Activated T-cell treated with anti-CD3 and anti-CD28 coated beads for 4 hours (primary cell): ENCODE measurements at places on chromosomes 5 and 9.

DNA sequence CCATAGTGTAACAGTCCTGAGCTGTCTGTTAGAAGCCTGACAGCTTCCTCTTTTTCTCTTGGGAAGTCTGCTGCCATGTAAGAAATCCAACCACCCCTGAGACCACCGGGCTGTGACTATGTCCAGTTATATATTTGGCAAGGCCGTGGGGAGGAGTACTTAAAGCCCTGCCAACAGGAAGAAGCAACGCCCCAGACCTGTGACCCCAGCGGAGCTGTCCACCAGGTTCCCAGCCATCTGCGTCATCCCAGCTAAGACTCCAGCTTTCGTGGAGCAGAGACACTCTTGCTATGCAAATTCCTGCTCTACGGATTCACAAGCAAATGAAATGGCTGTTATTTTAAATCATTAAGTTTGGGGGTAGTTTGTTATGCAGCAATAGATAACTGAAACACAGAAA is 417.3 kb downstream of the TLE4 start:
- DNase-seq, result no peak

- no peak for DNase-seq
Observed at GRCh38 chr5:158849219-158849791, 250.4 kb downstream of the EBF1 start.

GRCh38 chr5:133129289-133129688 is 77.5 kb downstream of the HSPA4 start:
- DNase-seq, result no peak

DNA sequence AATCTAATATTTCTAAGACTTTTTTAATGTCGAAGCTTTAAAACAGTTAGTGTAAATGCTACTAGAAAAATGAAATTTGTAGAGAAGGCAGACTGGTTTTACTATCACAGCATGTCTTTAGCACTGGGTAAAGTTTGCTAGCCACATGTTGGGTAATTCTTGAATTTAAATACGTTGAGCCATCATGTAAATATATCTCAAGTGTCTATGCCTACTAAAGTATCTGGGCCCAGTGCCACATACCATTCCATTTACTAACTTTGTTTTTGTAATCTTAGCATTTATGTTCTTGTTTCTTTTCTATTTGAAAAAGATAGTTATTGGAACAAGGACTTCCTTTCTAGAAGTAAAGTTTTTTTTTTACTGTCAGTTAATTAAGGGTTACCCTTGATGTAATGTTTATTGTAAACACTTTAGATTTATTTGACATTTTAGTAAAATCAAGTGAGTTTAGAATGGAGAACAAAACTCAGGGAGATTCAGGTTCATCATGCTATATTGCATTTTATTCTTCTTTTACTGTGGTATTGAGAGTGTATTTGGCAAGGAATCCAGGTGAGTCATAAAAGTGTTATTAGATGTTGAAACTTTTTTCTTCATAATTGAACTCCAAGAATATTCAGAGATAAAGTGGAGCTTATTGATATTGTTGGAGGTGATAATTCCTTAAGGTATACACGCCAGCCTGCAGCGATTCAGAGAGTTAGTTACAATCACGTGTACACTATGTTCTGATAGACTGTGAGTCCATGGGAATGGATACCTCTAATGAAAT is 182.4 kb downstream of the CCDC171 start:
- DNase-seq, result no peak

GRCh38 chr9:70061776-70062175 is 18.1 kb downstream of the MAMDC2 start:
- DNase-seq, result no peak

DNA sequence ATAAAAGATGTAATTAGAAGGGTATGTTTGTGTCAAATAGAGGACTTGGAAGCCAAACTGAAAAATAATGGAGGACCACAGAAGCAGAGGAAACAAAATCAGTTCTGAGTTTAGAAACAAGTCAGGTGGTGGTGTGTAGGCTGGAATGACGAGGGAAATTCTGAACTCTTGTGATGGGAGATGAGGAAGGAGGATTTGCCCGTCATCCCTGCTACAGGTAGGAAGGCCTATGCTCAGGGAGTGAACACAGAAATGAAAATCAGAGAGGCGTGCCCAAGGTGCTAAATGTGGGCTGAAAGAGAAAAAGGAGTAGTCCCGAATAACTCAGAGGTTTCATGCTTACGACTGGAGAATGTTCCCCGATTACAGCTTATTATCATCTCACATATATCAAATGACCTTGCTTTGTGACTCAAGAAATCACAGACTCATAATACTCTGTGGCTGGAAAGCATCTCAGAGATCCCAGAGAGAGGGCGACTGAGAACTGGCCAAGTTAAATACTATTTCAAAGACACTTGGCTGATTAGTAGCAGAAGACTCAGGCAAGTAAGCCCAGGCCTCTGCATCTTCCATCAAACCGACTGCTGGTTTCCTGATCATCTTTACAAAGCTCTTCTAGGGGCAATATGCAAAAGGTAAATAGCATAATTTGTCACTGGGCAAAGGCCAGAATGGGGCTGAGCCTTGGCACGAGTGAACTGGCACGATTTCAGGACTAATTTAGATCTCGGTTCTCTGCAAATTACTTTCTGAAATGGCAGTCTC is 126.0 kb downstream of the SUSD1 start:
- DNase-seq, result no peak

DNA sequence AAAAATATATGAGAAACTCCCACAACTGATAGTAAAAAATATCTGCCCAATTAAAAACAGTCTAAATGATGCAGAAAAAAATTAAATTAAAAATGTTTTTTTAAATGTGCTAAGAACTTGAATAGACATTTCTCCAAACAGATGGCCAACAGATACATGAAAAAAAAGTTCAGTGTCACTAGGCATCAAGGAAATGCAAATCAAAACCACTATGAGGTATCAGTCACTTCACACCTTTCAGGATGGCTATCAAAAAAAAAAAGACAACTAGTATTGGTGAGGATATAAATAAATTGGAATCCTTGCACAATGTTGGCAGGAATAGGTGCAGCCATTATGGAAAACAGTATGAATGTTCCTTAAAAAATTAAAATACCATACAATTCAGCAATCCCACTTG is 16.6 kb downstream of the ZNF131 start:
- no peak for DNase-seq

DNA sequence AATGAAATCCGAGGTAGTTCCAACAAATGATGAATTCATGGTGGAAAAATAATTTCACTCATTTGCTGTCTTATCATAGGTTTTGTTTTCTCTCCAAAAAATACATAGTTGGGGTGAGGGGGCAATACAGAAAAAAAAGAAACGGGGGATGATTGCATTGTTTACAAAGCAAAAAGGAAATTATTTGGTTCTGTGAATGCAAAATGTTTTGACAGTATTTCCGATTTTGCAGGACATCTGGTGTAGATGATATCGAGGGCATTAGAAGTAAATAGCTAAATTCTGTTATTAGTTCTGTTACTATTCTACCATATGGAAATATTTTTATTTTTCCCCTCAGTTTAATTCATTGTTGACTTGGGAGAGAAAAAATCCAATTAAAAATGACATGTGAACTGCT is 201.7 kb downstream of the MARCHF11 start:
- DNase-seq, result no peak

- no peak for DNase-seq
Observed at GRCh38 chr9:127203681-127204327, 60.8 kb upstream of the GARNL3 start.

DNA sequence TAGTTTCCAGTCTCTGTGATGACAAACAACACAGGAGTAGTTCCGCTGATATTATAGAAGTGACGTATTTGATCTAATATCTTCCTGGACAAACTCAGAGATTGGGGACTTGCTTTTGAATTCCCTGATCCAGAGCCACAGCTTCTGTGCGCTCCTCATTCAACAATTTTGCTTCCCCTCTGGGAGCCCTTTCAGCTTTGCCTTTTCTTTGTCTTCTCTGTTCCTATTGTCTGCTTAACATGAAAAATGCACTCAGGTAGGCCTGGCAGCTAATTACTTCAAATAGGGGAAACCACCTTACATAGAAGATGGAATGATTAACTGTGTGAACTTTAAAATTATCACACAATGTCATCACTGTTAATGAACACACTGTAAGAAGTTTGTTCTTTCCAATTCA is 192.9 kb downstream of the EPB41L4A start:
- no peak for DNase-seq

- DNase-seq, result no peak
Observed at GRCh38 chr5:10235350-10235749, 14.3 kb downstream of the ATPSCKMT start.

DNA sequence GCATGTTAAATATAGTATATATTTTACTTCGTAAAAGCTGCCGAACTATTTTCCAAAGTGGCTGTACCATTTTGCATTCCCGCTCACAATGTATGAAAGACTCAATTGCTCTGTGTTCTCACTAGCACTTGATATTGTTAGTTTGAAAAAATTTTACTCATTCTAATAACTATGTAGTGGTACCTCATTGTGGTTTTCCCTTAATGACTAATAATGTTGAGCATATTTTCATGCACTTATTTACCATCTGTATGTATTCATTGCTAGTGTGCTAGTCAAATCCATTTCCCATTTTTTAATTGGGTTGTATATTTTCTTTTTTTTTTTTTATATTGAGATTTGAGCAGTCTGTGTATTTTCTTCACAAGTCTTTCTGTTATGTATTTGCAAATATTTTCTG is 58.4 kb downstream of the RANBP17 start:
- no peak for DNase-seq

- no peak for DNase-seq
Observed at GRCh38 chr5:33635582-33635981, 194.8 kb downstream of the TARS1 start.

DNA sequence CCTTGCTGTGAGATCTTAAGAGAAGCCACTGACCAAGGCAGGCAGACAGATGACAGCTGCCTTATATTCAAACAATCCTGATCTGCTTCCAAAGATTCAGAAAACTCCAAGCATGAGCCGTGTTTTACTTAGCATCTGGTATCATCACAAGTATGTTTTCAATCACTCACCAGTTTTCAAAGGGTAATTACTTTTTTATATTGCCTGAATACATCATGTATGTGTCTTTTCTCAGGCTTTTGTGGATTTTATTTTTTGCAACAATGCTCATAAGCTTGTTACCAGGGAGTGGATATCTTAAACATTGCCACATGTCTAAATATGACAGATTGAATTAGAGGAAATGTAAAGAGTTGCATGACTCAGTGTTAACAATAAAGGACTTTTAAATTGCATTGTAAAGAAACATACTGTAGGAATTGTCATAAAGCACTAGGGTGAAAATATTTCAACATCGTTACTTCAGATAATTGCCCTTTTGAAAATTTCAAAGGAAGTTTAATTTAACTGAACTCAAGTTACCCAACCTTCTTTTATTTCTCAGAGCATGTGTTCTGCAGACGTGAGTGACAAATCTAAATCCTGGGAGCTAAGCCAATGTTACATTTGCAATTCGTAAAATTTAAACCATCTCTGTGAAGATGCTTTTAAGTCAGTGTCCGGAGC is 326.1 kb downstream of the PLK2 start:
- no peak for DNase-seq

GRCh38 chr5:101543780-101544179 is 640.7 kb upstream of the ST8SIA4 start:
- DNase-seq, result no peak

GRCh38 chr9:131465401-131465800 is 37.3 kb upstream of the POMT1 start:
- DNase-seq, result no peak

DNA sequence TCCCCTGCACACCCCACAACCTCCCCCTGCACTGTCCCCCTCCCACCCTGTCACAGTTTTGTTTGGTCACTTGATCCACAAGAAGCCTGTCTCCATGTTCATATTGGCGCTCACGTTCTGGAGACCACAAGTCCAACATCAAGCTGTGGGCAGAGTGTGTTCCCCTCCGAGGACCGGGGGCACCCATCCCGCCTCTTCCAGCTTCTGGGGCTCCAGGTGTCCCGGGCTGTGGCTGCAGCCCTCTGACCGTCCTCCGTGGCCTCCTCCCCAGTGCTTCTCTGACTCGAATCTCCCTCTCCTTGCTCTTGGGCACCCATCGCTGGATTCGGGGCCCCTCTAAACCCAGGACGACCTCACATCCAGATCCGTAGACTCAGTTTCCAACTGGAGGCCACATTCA is 49.2 kb downstream of the PLEKHG4B start:
- DNase-seq, result no peak

DNA sequence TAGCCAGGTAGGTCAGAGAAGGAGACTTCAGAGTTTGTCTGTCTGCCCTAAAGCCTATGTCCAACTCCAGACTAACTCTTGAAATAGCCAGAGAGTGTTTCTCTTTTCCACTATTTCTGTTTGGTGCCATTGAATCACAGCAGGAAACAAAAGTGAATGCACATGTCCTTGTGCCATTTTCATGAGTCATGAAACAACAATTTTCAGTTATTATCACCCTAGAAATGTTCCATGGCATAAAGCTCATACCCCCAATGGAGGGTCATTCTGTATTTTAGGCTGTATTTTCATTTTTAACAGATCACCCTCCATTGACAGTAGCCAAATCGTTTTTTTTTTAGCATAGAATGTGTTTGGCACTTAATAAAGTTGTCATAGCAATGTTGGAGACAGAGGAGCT is 124.7 kb downstream of the PAPPA start:
- no peak for DNase-seq

GRCh38 chr9:73146111-73146815 is 5.4 kb upstream of the ANXA1 start:
- DNase-seq, result no peak

- no peak for DNase-seq
Observed at GRCh38 chr5:1817261-1818043, 16.2 kb downstream of the NDUFS6 start.

DNA sequence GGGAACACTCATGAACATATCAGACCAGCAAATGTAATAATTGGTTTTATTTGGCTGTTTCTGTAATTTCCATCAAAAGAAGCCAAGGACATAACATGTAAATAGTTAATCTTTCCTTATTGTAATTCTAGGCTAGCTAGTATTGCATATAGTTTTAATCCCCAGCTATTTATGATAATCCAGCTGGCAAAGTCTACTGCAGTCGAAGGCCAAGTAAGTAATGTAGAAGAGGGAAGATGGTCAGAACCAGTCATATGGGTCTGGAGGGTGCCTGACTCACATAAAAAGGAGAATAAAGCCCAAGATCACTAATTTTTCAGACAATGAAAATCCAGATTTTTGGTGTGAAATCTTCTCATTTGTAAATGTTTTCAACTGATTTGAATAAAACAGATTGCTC is 106.3 kb downstream of the CCDC192 start:
- no peak for DNase-seq

GRCh38 chr9:98182069-98182820 is 10.2 kb downstream of the CORO2A start:
- no peak for DNase-seq

GRCh38 chr9:71096421-71097108 is 24.9 kb downstream of the TRPM3 start:
- no peak for DNase-seq

DNA sequence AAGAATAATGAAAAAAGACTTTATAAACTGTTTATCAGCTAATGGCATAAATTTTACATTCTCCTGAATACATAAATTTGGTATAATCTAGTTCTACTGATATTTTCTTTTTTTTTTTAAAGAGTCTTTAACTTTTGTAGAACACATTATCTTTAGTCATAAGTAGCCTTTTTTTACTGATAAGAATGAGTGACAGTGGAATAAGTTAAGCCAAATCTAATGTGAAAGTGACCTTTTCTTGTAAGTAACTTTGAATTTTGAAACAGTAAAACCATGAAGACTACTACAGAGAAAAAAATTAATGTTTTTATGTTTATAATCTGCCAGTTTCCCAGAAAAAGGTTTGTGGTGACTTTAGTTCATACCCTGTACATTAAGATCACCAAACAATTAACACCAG is 13.7 kb downstream of the CEP78 start:
- DNase-seq, result no peak

GRCh38 chr9:113509463-113509862 is 45.9 kb downstream of the RGS3 start:
- DNase-seq, result no peak

GRCh38 chr5:31106691-31107090 is 86.8 kb upstream of the CDH6 start:
- no peak for DNase-seq
